ENCODE measurements at places on chromosomes 2 and 18.
A peak's percentile ranks its signal among the peaks of the same experiment; 100 is the strongest.

GRCh38 chr2:20451761-20452499 is 5.1 kb downstream of the RHOB start:
- H3K4me1 ChIP-seq, result peaks cover 6% of the 10 kb centered on the region
- no peaks in the 10 kb centered on the region for H3K36me3 ChIP-seq
- DNase-seq, result no peak
- H3K4me3 ChIP-seq, result no peak overlapping the region

DNA sequence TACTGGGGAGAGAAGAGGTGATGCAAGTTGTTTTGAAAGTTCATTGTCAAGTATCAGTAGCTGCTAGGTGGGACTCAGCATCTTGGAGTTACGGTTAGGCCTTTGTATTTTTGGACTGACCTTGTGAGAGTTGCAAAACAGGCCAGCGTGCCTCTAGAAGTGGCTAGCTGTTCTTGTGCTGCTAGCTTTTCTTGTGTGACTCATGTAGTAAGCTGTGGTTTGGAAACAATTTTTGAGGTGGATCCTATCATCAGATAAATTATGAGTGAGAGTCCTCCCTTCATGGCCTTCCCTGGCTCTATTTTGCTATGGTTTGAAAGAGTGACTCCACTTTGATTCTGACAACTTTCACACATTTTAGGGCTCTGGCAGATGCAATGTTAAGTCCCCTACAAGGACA is 409.2 kb upstream of the HS6ST1 start:
- H3K36me3 ChIP-seq, result no peaks in the 10 kb centered on the region
- H3K27me3 ChIP-seq, result peaks cover 11% of the 10 kb centered on the region
- no peak overlapping the region for H3K27ac ChIP-seq

DNA sequence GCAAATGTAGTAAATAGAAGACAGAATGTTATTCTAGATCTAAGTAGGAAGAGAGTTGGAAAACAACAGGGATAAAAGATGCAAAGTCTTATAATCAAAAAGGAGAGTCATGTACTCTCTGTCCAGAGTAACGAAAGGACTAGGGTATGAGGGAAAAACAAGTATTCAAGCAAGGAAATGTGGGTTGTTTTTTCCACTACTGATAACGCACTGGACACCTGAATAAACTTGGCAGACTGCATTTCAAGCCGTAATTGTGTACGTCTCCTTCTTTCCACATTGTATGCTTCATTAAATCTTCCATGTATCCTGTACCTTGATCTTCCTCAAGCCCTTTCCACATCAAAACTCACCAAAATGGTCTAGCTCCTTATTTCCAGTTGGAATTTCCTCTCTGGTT is 420.6 kb downstream of the ZEB2 start:
- H3K27me3 ChIP-seq, result no peaks in the 10 kb centered on the region
- no peak overlapping the region for H3K27ac ChIP-seq
- no peaks in the 10 kb centered on the region for H3K36me3 ChIP-seq
- DNase-seq, result no peak

- H3K36me3 ChIP-seq, result no peaks in the 10 kb centered on the region
- no peaks in the 10 kb centered on the region for H3K27me3 ChIP-seq
- no peaks in the 10 kb centered on the region for H3K4me1 ChIP-seq
- no peak overlapping the region for H3K4me3 ChIP-seq
- DNase-seq, result no peak
Observed at GRCh38 chr2:182448371-182448770, 21.5 kb upstream of the PDE1A start.

- no peaks in the 10 kb centered on the region for H3K27me3 ChIP-seq
- no peak overlapping the region for H3K27ac ChIP-seq
- H3K4me1 ChIP-seq, result peaks cover 10% of the 10 kb centered on the region
- DNase-seq, result no peak
- H3K36me3 ChIP-seq, result no peaks in the 10 kb centered on the region
Observed at GRCh38 chr2:102057502-102058292, 65.9 kb downstream of the IL1R2 start.

DNA sequence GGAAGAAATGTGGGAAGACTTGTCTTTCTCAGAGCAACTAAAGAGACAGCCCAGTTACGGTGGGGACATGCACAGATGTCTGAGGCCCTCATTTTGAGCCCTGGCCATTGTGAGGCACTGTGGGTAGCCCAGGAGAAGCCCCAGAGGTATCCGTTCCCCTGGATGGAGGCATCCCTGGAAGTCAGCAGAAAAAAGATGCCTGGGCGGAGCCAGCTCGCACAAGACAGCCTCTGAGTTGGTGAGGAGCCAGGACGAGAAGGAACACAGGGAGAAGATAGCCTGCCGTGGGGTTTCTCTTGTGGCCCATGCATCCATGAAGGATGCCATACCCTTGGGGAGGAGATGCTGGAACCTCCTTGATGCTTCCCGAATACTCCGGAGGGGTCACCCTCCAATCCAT is 56.9 kb upstream of the SEMA4C start:
- H3K36me3 ChIP-seq, result peaks cover 6% of the 10 kb centered on the region
- no peak overlapping the region for H3K4me3 ChIP-seq
- peaks cover 62% of the 10 kb centered on the region for H3K27me3 ChIP-seq

- no peaks in the 10 kb centered on the region for H3K36me3 ChIP-seq
- peaks cover under 1% of the 10 kb centered on the region for H3K27me3 ChIP-seq
- H3K4me1 ChIP-seq, result peaks cover 3% of the 10 kb centered on the region
- no peak overlapping the region for H3K27ac ChIP-seq
- H3K4me3 ChIP-seq, result no peak overlapping the region
Observed at GRCh38 chr2:2662037-2662846, 331.2 kb upstream of the MYT1L start.

- peak overlapping the region; percentile 74 for H3K4me3 ChIP-seq
- H3K27me3 ChIP-seq, result peaks cover 36% of the 10 kb centered on the region
- peaks cover 16% of the 10 kb centered on the region for H3K4me1 ChIP-seq
- DNase-seq, result peak; percentile 30
- H3K36me3 ChIP-seq, result peaks cover 7% of the 10 kb centered on the region
Observed at GRCh38 chr18:12658426-12659138, 675 bp upstream of the SPIRE1 start.

DNA sequence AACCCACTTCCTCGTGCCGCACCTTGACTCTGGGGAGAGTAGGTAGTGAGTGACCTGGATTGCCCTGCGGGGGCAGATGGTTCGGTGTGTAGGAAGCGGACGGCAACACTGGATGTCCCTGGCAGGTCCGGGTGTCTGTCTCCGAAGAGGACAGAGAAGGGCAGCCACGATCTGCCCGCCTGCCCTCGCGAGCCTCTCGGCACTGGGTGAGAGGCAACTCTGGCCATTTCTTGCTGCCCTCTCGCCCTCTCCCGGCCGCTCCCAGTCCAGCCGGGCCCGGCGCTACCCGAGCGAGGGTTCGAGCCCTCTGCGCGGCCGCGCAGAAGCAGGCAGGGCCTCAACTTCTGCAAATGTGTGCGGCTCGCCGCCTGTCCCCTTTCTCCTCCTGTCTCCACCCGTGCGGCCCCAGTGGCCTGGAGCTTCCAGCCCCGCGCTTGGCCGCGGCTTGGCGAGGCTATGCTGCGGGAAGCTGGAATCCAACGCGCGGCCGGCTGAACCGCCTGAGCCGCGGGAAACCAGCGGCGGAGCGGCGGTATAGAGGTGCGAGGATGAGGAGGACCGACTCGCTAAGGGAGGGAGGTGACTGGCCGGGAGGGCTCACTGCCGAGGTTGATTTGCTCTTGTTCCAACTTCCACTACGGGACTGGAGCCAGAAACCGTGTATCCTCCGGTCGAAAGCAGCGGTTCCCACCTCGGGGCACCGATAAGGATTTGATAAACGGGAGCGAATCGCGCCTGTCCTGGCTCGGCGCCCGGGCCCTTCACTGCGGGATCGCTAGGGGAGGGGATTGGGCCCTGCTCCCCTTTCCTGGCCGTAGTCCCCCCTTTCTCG is 1.5 kb downstream of the EPAS1 start:
- peaks cover 97% of the 10 kb centered on the region for H3K27me3 ChIP-seq
- no peak overlapping the region for H3K27ac ChIP-seq

DNA sequence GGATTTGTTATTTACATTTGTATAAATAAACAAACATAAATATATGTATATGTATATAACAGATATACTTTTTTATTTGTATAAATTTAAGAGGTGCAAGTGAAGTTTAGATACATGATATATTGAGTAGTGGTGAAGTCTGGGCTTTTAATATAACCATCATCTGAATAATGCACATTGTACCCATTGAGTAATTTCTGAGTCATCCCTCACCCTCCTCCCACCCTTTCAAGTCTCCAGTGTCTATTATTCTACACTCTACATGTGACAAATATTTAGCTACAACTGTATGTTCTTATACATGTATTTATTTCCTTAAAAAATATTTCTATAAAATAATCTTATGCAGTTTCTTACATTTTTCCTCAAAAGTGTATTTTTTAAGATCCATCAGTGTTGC is 358.7 kb upstream of the TFPI start:
- H3K4me3 ChIP-seq, result no peak overlapping the region
- DNase-seq, result no peak
- H3K27ac ChIP-seq, result no peak overlapping the region
- no peaks in the 10 kb centered on the region for H3K27me3 ChIP-seq
- no peaks in the 10 kb centered on the region for H3K36me3 ChIP-seq

Data from activated naive CD4-positive, alpha-beta T cell treated with anti-CD3 and anti-CD28 coated beads, Interleukin-2, amount 10 ng/mL, durations not matched to agents 7 days and 5 days (primary cell).